ENCODE measurements at places on chromosomes 1 and 21. TPM values are rescaled to one million over a fixed set of nuclear protein-coding genes. Genes with fewer than 3 reads are reported as not detected.

Gene SPATA46
- not detected for total RNA-seq

Gene OR2L2
- not detected for total RNA-seq

Gene TLR5
- 11.1 TPM for total RNA-seq

Gene ATP6V0B
- 95.7 TPM for total RNA-seq

Gene ZNF124
- total RNA-seq: 7.5 TPM

Gene ARHGAP30
- total RNA-seq: 6.0 TPM

Gene SELL
- 1.0 TPM for total RNA-seq

DNA sequence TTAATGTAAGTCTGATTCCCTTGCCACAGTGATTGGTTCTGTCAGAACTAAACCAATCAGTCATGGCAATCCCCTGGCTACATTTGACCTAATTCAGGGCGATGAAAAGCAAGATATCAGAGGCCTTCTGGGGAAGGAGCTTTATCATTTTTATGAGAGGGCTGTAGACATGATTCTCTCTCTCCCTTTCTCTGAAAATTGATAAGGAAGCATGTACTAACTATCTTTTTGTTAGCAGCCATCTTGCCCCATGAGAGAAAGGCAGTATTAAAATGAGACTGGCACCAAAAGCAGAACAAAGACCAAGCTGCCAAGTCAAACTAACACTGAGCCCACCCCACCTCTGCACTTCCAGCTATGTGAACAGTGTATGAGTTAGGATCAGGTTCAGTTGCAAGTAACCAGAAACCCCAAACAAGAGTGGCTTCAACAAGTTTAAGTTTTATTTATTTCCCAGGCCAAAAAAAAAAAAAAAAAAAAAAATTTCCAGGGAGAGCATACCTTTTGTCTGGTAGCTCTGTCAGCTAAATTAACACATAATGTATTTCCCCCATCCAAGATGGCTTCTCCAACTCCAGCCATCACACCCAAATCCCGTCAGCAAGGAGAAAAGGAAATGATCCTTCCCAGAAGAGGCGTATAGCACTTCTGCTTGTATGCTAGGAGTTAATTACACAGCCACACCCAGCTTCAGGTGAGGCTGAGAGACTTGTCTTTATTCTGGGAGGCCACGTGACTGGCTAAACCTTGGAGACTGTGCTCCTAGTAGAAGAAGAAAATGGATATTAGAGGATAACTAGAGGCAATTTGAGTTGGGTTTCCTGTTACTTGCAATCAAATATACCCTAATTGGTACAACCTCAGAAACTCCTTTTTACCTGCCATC, 105.8 kb upstream of the RALGPS2 start:
- peak; percentile 94 for ATAC-seq

DNA sequence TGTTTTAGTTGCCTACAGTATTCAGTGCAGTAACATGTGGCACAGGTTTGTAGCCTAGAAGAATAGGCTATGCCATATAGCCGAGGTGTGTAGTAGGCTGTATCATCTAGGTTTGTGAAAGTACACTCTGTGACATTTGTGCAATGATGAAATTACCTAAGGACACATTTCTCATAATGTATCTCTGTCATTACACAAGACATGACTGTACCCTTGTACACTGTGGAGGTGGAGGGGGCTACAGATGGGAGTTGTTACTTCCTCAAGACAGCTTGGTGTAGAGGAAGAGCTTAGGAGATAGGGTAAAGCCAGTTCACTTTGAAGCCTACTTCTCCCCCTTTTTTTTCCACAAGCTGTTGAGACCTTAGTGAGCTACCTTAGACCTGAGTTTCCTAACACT, 59.7 kb upstream of the RAVER2 start:
- no peak for ATAC-seq

GRCh38 chr1:229254910-229255541, 15.9 kb upstream of the RAB4A start:
- ATAC-seq: no peak

DNA sequence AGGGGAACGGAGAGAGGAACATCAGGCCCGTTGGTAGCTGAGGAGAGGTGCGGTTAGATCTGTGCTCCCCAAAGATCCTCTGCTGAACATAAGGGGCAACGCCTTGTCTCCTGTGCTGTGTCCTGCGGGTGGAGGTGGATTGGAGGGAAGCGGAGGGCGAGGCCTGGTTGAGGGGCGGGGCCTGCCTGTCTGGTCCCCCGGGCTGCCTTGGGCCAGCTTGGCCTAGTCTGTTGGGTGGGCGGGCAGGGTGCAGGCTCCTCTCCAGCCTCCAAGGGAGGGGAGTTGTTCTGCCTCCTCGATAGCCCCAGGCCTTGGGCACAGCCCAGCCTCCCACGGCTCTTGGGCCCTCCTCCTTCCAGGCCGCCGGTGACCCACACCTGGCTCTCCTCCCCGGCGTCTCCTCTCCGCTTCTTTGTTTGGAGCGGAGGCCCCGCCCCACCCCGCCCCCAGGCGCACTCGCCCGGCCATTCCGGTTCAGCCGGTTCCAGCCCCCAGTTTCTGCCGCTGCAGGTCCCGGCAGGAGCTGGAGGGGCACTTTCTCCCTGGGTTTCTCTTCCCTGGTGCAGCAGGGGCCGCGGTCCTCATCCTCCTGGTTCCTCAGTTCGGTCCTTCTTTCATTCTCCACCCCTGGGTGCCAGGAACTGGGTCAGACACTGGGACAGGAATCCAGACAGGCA, 19.4 kb downstream of the PTPRF start:
- peak; percentile 87 for ATAC-seq

- ATAC-seq: peak; percentile 77
These were observed 30.6 kb downstream of the OMA1 start for GRCh38 chr1:58515794-58516401.

- no peak for ATAC-seq
These were observed 472.7 kb downstream of the PLPP3 start for GRCh38 chr1:56106531-56107274.

- no peak for ATAC-seq
These were observed 23.4 kb downstream of the GORAB start for GRCh38 chr1:170555370-170555769.

- ATAC-seq: no peak
These were observed 355.9 kb downstream of the PTPRU start for GRCh38 chr1:29592261-29592615.

DNA sequence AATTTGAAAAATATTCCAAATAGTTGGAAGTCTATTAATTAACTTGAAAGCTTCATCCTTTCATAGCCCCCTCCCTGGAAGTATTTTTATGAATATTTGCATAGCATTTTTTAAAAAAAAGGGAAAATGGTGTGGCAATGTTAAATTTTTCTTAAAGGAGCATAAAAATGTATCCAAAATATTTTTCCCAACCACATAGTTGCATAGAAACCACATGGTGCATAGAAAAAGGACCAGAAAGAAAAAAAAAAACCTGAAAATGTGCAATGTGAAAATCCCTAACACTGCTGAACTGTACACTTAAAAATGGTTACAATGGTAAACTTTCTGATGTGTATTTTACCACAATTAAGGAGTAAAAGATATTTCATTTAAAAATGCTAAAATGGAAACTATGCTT, 8.0 kb downstream of the C1orf167 start:
- ATAC-seq: no peak

Measured in esophagus mucosa (tissue), 1 donor.